Suprapubic skin (tissue), 4 donors: ENCODE measurements at places on chromosomes 4 and X.

DNA sequence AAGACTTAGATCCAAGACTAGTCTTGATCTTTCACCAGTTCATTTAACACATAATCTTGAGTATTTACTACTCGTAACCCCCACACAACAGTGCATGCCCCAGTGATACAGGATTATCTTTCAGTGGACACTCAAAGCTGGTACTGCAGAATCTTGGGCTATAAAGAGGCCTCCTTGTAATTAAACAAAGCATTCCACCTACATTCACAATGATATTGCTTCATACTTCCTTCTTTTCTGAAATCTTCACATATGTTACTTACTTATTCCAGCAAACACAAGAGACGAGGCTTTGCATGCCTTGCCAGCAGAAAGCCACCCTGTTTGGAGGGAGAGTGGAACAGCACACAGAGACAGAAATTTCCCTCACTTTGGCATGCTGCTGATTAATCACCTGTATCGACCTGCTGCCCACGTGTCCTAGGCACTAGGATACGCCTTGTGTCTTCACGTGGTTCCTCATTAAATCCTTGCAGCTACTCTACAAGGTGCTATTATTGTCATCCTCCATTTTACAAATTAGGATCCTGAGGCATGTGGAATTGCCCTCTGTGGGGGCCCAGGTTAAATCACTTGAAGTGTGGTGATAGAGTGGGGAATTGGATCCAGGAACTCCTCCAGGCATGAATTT lies 77.3 kb downstream of the FAM184B start:
- DNase-seq: peak; percentile 18

DNA sequence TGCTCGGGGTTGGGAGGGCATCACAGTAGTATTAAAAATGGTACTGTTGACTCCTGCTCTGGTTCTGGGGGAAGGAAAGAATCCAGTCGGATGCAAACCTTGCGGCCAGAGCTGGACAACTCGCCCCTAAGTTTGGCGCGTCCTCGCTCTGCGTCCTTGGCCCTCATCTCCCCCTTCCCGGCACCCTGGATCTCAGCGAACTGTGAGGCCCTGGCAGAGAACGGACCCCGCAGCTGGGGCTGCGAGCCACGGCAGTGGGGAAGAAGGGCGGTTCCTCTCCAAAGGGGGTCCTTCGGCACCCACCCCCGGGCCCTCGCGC lies 14.0 kb downstream of the ARHGEF6 start:
- no peak for DNase-seq

GRCh38 chr4:153138736-153139135 lies 65.5 kb upstream of the TRIM2 start:
- no peak for DNase-seq

DNA sequence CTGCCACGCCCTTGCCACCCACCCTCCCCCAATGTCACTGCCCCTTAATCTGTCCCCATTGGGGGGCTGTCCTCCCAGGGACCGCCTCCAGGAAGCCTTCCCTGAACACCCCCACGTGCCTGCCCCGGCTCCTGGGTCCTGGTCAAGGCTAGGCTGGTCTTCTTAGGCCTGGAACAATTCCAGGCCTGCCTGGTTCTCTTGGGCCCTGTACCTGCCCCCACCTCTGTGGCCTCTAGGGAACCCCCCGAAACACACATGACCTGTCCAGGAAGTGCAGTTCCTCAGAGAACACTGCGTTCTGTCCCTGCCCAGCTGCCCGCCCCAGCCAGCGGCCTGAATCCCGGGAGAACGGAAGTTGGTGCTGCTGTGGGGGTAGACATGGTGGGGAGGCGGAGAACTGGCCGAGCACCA lies 5.1 kb downstream of the MXD4 start:
- peak; percentile 69 for DNase-seq

GRCh38 chrX:102138064-102138463 lies 4.2 kb downstream of the TCEAL6 start:
- no peak for DNase-seq

GRCh38 chrX:134161162-134161561 lies 75.8 kb upstream of the CCDC160 start:
- DNase-seq: no peak

DNA sequence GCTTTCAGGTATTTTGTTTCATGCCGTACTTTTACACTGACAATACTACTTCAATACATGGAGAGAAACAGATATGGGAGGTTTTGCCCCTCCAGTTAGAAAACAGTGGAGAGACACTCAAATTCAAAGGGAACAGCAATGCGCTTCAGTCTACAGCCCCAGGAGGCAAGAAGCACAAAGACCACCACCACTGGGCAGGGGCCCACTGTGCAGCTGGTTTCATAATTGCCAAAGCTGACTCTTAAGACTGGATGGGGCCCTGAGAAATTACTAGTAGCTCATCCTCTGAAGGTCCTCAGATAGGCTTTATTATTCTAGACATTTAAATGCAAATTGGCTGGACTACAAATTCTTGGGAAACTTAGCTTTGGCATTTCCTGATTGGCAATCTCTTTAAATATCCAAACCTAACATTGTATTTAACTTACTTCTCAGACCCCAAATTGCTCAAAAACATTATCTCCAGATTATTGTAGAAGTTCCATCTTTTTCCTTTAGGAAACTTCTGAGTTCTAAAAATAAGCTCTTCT lies 85.9 kb upstream of the GPR34 start:
- DNase-seq: no peak

- no peak for DNase-seq
Measured at GRCh38 chr4:89314291-89314690, 6.7 kb upstream of the GPRIN3 start.

- DNase-seq: no peak
Measured at GRCh38 chr4:159216834-159217233, 114.0 kb downstream of the RAPGEF2 start.

GRCh38 chrX:115499112-115499805 lies 61.7 kb upstream of the PLS3 start:
- DNase-seq: no peak
